Caki2 (cell line): ENCODE measurements at places on chromosomes 7 and 10. TPM values are rescaled to one million over a fixed set of nuclear protein-coding genes. Genes with fewer than 3 reads are reported as not detected.

Gene IGFBP1
- 0.20 and 1.8 TPM in 2 replicates for total RNA-seq

Gene C7orf33
- not detected in 2 replicates for total RNA-seq

Gene NKX1-2
- total RNA-seq = not detected in 2 replicates

Gene CASP7
- total RNA-seq = 26.1 and 39.6 TPM in 2 replicates

Gene PRSS37
- total RNA-seq = not detected in 2 replicates

Gene HMX2
- not detected in 2 replicates for total RNA-seq

Gene LRIT1
- total RNA-seq = not detected in 2 replicates

Gene CYP51A1
- total RNA-seq = 44.3 and 53.8 TPM in 2 replicates

Gene GPRIN2
- total RNA-seq = 4.3 and 6.3 TPM in 2 replicates

Gene DPP6
- total RNA-seq = not detected in 2 replicates

Gene CCL24
- not detected in 2 replicates for total RNA-seq

Gene CTAGE15
- not detected in 2 replicates for total RNA-seq

Gene THSD7A
- total RNA-seq = 0.06 and 0.20 TPM in 2 replicates
